HS-27A (cell line): ENCODE measurements at places on chromosomes 11 and 22.

DNA sequence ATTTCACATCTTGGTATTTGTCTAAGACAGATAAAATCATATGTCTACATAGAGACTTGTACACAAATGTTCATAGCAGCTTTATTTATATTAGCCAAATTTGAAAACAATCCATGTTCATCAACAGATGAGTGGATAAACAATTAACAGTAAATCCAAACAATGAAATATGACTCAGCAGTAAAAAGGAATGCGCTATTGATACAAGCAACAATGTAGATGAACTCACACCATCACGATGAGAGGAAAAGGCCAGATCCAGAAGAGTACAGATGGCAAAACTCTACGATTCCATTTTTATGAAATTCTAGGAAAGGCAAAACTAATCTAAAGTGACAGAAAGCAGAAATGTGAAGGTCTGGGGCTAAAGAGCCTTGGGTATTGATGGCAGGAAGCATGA lies 384.3 kb downstream of the NTM start:
- DNase-seq: no peak

GRCh38 chr11:17590463-17590862 lies 43.4 kb downstream of the OTOG start:
- no peak for DNase-seq

DNA sequence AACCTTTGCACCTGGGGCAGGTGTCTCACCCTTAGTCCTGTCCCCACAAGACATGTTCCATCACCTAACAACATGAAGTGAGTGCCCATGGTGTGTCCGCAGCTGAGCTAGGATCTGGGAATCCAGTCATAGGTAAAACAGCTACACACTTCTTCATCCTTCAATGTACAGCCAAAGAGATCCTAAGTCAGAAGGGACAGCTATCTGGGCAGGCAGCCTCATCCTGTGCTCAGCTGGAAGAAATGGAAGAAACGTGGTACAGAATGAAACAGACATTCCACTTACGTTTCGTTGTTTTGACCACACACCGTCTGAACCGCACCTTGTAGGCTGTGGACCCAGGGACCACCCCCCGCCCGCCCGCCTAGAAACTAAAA lies 30.8 kb downstream of the PDGFB start:
- no peak for DNase-seq

- DNase-seq: no peak
These were observed 21.5 kb downstream of the RIBC2 start for GRCh38 chr22:45434981-45435380.

GRCh38 chr11:34379079-34379478 lies 21.3 kb upstream of the ABTB2 start:
- DNase-seq: no peak

DNA sequence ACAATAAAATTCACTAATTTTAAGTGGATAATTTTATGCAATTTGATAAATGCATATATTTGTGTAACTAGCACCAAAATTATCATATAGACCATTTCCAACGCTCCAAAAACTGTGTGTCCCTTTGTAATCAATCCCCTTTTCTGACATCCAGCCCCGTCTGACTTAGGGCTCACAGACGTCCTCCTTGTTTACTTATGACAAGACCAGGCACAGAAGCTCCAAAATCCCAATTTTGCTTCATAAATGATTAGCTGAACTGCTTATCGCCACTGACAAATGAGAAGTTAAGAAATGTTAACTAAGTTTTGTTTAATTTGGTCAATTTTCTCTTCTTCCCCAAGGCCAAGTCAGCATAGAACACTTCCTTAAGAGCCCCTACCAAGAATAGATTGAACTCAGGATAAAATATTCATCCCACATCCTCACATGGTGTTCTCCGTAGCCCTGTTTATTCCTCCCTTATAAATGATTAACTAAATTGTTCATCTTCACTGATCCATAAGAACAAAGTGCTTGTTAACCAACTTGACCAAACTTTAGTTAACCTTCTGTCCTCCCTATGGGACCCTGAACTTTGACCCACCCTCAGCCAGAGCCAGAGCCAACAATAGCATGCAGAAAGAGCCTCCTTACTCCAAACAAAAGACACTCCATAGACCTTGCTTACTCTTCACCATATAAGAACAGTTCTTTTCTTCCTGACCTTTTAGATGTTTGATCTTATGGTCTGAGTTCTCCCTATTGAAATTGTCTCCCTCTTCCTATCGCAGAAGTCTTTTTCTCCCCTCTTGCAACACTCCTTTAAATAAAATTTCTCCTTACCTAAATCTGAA lies 30.8 kb upstream of the GLYAT start:
- no peak for DNase-seq

- no peak for DNase-seq
These were observed 24.8 kb downstream of the RIBC2 start for GRCh38 chr22:45438336-45438735.

GRCh38 chr11:34063061-34063795 lies 11.7 kb downstream of the CAPRIN1 start:
- no peak for DNase-seq

- DNase-seq: no peak
These were observed 2.1 kb downstream of the TSPAN32 start for GRCh38 chr11:2303627-2304505.

DNA sequence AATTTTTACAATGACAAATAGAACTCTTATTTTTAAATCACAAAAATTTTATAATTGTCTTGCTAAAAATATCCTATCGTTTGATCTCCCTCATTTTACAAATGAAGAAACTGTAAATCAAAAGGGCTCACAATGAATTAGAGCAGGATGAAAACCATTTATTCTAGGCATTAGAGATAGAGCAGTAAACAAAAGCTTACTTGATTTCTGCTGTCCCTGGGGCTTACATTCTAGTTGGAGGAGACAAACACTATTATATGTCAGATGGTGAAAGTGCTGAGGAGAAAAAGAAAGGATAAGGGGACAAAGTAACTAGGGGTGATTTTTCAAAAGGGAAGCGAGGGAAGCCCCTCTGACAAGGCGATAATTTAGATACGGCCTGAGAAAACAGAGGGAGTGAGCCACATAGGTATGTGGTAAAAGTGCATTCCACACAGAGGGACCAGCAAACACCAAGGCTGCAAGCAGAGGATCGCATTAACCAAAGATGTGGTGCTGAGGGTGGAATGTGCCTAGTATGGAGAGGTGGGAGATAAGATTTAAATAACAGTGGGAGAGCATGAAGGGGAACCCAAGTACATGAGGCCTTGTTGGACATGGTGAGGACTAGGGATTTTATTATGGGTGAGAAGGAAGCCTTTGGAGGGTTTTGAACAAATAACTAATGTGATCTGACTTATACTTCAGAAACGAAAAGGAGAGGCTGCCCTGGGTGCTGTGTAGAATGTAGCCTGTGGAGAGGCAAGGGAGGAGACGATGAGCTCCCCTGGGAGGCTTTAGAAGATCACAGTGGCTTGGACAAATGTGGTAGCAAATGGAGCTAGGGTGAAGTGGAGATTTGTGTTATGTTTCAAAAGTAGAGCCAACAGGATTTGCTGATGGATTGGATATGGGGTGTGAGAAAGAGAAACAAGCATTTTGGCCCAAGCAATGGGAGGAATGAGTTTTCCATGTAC lies 62.1 kb downstream of the PDHX start:
- no peak for DNase-seq

- DNase-seq: no peak
These were observed 33.4 kb upstream of the SORL1 start for GRCh38 chr11:121418625-121419114.

DNA sequence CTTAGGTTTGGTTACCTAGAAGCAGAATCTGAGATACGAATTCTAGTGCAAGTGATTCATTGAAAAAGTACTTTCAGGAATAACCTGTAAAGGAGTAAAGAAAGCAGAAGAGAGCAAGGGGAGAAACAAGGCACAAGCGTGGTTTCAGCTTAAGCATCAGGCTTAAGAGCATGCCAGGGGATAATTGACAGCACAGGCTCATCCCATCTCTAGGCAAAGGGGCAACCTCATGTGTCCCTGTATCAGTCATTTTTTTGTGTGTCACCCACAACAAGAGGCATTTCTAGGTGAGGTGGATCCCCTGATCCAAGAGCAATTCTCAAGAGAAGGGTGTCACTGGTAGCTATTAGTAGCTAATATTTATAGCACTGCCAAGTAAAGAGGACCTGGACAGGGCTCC lies 8.0 kb downstream of the PATE2 start:
- no peak for DNase-seq

DNA sequence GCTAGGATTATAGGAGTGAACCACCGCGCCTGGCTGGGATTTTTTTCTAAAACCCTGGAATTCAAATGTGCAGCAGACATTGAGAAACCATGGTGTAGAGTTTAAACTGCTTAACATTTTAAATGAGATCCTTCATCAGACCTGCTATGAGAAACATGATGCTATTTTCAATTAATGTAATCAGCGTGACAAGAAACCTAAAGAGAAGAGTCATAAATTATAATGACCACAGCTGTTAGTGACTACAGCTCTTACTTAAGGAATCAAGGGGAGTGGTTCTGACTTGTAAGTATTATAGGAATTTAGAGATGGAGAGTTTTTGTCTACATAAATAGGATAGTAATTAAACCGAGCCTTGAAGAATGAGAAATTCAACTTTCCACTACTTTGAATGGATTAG lies 170.6 kb downstream of the BARX2 start:
- DNase-seq: no peak

DNA sequence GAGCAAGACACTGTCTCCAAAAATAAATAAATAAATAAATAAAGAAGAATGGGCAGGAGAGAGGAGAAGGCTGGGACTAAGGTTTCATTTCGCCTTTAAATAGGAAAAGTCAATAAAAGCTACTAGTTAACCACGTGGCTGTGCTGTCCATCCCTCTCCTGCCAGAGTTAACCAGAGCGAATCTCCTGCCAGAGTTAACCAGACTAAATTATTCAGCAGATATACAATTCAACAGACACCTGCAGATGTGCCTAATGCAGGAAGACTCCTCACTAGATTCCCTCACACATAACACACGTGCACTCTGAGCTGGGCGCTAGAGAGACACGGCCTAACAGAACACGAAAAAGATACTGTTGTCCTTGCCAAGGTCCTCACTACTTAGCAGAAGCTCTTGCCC lies 156.1 kb downstream of the IGLL1 start:
- DNase-seq: no peak

DNA sequence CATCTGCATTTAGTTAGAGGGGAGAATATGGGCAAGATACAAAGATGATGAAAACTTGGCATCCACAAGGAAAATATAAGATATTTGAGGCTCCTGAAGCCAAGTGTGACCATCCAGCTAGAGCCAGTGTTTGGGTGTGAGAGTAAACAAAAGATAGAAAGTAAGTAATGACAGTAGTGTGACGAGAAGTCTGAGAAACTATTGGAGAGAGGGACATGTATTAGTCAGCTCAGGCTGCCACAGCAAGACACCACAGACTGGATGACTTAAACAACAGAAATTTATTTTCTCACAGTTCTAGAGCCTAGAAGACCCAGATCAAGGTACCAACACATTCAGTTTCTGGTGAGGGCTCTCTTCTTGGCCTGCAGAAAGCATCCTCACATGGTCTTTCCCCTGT lies 6.4 kb upstream of the CCKBR start:
- no peak for DNase-seq

- DNase-seq: no peak
These were observed 18.1 kb downstream of the CSRP3 start for GRCh38 chr11:19183646-19184045.

- DNase-seq: no peak
These were observed 100.0 kb downstream of the NTM start for GRCh38 chr11:131470216-131470925.
